ENCODE measurements at places on chromosomes 5 and 9.

DNA sequence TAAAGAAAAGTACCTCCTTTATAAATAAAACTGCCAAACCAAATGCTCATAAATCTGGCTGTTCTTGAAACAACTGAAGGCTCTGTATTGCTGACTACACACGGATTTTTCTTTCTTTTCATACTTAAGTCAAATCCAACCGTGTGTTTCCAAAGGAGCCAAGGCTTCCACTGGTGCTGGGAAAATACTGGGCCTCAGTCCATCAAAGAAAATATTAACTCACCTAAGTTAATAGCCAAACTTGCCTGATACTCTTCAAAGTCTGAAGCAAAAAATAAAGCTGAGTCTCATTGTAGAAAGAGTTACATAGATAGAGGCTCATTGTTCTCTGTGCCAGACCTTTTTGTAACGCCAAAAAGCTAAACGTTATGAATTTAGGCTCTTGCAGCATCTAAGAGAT, 350.4 kb upstream of the CDH9 start:
- no peak for DNase-seq

- no peak for DNase-seq
Measured at GRCh38 chr5:32677023-32677422, 34.1 kb upstream of the NPR3 start.

DNA sequence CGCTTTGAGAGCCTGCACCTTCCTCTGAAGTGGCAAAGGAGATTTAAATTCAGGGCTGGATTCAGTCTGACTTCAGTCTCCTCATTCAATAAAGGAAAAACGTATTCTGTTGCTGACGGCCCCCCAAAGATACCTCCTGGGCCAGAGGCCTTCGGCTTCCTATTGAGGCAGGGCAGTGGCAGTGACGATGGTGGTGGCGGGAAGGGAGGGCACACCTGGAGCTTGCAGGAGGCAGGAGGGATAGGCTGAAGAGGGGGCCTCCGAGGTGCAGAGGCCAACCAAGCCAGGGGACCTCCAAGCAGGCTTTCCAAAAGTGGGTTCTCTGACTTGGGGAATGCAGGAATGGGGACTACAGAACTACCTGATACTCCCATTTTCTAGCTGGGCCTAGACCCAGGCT, 15.9 kb downstream of the RNF44 start:
- no peak for DNase-seq

- no peak for DNase-seq
Measured at GRCh38 chr9:79382458-79382857, 189.3 kb upstream of the TLE4 start.

GRCh38 chr5:148910216-148910615, 83.8 kb downstream of the ADRB2 start:
- DNase-seq = no peak

GRCh38 chr5:34531751-34532360, 124.3 kb upstream of the RAI14 start:
- DNase-seq = no peak

GRCh38 chr5:131005963-131006684, 158.9 kb downstream of the HINT1 start:
- DNase-seq = no peak

GRCh38 chr5:176888016-176888864, 10.9 kb downstream of the HK3 start:
- DNase-seq = no peak

DNA sequence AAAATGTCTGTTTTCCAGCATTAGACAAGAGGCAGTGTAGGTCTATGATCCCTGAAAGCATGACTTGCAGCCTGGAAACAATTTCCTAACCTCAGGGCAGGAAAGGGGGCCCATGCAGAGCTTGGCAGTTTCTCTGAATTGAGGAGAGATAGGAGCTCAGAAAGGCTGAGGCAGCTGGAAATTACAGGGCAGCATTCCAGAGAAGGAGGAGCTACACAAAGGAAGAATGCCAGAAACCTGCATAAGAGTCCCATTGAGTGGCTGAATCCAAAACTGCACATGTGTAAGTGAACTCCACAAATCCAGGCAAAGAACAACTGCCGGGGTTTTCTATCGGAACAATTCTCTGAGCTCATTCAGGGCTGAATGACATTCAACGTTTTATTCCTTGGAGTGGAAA, 346.8 kb downstream of the PIK3R1 start:
- DNase-seq = no peak

GRCh38 chr5:173140769-173141168, 3.6 kb upstream of the BNIP1 start:
- no peak for DNase-seq

- no peak for DNase-seq
Measured at GRCh38 chr5:68484307-68485068, 268.9 kb downstream of the PIK3R1 start.

DNA sequence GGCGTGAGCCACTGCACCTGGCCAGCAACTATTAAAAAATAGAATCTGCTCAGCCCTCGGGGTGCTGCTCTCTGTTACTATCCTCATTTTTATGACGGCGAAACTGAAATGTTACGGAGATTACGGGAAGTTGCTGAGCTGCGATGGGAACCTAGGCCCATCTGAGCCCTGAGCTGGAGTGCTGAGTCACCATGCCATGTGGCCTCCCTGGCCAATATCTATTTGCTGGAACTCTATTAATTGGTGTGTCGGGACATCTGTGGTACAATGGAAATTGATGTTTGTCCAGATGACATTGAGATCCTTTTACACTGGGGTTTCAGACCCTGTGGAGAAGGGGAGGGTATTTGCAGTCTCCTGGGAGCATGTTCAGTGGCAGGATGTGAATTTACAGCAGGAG, 8.1 kb downstream of the PRDM12 start:
- DNase-seq = no peak

DNA sequence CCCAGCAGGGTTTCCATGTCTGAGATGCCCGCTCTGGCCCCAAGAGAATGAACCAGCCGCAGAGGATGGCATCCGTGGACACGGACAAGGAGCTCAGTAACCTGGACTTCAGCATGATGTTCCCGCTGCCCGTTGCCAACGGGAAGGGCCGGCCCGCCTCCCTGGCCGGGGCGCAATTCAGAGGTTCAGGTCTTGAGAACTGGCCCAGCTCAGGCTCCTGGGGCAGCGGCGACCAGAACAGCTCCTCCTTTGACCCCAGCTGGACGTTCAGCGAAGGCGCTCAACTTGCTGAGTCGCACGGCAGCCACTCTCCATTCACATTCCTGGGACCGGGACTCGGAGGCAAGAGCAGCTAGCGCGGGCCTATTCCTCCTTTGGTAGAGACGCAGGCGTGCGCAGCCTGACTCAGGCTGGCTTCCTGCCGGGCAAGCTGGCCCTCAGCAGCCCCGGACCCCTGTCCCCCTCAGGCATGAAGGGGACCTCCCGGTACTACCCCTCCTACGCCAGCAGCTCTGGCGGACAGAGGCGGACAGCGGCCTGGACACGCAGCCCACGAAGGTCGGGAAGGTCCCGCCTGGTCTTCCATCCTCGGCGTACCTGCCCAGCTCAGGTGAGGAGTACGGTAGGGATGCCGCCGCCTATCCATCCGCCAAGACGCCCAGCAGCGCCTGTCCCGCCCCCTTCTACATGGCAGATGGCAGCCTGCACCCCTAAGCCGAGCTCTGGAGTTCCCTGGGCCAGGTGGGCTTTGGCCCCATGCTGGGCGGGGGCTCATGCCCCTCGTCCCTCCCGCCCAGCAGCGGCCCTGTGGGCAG, 74.4 kb downstream of the INSL6 start:
- DNase-seq = no peak
